CD8-positive, alpha-beta T cell (primary cell): ENCODE measurements at places on chromosomes 12 and 14.

DNA sequence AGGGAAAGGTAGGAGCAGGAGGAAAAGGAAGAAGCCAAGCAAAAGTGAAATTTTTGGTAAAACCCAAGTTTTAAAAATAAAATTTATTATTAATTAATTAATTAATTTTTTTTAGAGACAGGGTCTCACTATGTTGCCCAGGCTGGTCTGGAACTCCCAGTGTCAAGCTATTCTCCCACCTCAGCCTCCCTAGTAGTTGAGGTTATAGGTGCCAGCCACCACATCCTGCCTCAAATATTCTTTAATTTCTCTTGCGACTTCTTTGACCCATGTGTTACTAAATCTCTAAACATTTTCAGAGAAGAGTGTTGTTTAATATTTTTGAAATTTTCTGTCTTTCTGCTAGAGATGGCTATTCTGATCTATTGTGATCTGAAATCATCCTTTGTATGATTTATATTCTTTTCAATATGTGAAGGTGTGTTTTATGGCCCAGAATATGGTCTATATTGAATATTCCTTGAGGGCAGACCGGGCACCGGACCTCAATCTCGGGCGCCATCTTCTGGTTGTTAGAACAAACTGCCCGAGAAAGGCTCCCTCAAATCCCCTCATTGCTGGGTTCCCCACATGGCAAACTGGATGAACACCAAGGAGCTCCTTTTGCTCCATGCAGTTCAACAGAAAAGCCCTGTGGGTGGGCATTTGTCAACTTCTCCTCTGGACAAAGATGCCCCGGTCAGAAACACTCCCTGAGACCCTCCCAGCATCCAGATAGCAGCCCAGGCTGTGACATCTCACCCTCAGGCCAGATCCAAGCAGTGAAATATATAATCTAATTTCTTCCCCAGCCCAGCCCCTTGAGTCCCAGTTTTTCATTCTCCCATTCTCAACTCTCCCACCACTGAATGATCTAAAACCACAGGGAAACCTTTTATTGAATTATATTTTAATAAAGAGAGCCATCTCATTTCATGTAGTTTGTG, 110.5 kb downstream of the ASCL4 start:
- DNase-seq: no peak

DNA sequence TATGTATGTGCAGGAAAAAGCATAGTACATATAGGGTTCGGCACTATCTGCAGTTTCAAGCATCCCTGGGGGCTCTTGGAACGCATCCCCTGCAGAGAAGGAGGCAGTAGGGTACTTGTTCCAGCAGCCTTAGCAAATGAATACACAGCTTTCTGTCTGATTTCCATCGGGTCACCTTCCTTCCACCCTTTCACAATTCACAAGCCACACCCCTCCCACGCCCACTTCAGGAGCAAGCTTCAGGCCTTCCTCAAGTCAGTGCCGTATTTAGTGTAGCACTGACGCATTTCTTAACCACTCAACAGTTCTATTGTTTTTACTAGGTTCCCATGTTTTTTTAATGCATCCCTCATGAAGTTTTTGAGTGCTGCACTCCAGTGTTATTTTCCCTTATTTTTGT, 64.2 kb downstream of the CLMN start:
- peak; percentile 7 for DNase-seq

- DNase-seq: no peak
These were observed 11.9 kb downstream of the PLEKHG6 start for GRCh38 chr12:6322352-6322751.

DNA sequence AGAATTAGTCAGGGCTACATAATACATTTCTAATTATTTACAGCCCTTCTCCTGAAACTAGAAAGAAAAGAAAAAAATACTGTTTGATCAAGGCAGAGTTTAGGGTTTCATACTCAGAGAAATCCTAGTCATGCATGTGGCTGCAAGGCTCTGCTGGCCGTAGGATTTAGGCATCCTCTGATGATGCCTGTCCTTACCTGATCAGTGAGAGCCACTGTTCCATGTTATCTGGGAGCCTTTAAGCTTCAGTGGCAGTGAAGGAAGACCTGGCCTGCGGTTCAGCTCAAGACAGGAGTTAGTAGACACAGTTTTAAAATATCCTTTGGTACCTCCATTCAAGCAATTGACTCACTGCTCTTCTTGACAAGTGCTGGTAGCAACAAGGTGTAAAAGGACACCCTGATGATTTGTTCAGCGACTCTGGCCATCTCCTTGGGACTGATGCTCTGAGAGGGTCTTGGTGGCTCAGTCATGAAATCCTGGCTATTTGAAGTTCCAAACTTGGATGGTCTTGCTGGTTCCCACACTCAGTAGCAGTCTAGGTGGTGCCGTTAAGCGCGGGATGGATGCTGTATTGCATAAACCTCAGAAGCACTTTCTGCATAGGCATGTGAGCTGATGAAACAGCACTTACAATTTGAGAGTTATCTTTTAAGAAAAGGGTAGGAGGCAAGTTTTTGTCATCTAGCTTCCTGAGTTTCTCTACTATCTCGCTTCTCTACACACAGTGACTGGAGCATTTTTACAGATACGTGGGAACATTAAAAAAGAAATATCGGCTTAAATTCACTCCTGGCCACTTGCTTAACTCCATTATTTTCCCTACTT, 162.0 kb downstream of the SAMD4A start:
- no peak for DNase-seq

- DNase-seq: no peak
These were observed 3.2 kb downstream of the PPP1CC start for GRCh38 chr12:110739488-110739887.

GRCh38 chr12:23781118-23781517, 168.4 kb downstream of the SOX5 start:
- DNase-seq: no peak

DNA sequence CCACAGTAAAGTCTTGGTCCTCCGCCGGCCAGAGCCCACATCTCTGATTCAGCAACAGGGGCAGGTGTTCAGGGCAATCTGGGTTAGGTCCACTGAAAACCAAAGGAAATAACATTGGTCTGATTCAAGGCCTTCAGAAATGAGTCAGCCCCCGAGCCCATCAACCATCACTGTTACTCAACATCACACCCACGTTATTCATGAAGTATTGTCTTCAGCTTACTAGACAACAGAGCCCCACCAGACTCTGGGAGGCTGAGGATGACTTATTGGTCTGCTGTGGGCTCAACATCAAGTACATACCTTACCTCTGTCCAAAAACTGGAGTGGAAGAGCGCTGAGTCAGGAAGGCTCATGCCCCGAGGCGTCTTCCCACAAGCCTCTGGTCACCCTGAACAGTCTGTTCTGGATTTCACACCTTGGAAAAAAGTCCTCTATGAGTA, 97.5 kb downstream of the ZFP36L1 start:
- no peak for DNase-seq

GRCh38 chr14:105503935-105504692, 13.1 kb downstream of the TEDC1 start:
- peak; percentile 13 for DNase-seq

GRCh38 chr14:77738559-77739250, 22.3 kb downstream of the SNW1 start:
- no peak for DNase-seq

DNA sequence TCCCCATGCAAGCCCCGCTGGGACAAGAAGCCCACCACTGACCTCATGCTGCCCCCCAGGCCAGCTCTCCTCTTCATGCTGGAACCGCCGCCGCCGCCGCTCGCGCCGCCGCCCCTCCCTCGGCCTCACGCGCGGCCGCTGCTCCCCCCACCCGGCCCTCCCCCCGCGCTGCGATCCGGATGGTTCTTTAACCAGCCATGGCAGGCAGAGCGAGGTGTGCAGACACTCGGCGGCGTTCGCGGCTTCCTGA, at the start of gene DCAF5:
DCAF5 (minus strand) TSS at position 218 of the 250 bp plus-strand sequence; CDS start at position 77, 141 bp downstream.
- DNase-seq: peak; percentile 92

GRCh38 chr14:69489495-69489894, 5.0 kb downstream of the PLEKHD1 start:
- no peak for DNase-seq

DNA sequence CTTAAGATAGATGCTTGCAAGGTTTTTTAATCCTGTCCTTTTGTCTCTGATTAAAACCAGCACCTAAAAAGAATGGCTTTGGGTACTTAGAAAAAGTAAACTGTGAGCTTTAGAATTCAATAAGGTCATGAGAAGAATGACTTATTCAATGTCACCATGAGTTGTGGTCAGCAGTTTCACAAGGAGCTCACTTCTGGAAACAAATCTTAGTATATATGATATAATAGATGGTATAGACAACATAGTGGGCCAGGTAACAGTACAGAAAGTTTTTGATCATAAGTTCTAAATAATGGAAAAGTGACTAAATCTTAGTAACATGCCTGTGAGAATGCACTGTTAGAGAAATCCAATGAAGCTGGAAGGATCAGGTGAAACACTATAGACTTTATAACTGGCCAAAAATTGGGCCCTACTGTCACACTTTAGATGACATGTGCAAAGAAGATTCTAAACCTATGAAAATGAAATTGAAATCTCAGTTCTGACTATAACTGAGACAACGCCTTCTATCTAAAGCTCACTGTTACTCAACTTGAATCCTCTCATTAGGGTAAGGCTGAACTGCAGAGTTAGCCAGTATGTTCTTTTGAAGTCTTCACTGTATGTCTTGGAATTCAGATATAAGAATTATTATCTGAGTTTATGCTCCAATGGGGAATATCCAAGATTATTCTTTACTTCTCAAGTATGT, 42.4 kb upstream of the RAD51AP1 start:
- no peak for DNase-seq

- peak; percentile 36 for DNase-seq
These were observed 606 bp downstream of the EP400 start for GRCh38 chr12:131950182-131950913.

GRCh38 chr12:94098466-94098865, 49.9 kb upstream of the PLXNC1 start:
- no peak for DNase-seq

- DNase-seq: no peak
These were observed 164.6 kb upstream of the PARP11 start for GRCh38 chr12:4037747-4038312.

- no peak for DNase-seq
These were observed 11.1 kb downstream of the AEBP2 start for GRCh38 chr12:19450362-19450761.

- no peak for DNase-seq
These were observed 45.6 kb downstream of the ABCD2 start for GRCh38 chr12:39573971-39574370.

- peak; percentile 88 for DNase-seq
These were observed 473.1 kb downstream of the TMEM121 start for GRCh38 chr14:105999361-106000028.

DNA sequence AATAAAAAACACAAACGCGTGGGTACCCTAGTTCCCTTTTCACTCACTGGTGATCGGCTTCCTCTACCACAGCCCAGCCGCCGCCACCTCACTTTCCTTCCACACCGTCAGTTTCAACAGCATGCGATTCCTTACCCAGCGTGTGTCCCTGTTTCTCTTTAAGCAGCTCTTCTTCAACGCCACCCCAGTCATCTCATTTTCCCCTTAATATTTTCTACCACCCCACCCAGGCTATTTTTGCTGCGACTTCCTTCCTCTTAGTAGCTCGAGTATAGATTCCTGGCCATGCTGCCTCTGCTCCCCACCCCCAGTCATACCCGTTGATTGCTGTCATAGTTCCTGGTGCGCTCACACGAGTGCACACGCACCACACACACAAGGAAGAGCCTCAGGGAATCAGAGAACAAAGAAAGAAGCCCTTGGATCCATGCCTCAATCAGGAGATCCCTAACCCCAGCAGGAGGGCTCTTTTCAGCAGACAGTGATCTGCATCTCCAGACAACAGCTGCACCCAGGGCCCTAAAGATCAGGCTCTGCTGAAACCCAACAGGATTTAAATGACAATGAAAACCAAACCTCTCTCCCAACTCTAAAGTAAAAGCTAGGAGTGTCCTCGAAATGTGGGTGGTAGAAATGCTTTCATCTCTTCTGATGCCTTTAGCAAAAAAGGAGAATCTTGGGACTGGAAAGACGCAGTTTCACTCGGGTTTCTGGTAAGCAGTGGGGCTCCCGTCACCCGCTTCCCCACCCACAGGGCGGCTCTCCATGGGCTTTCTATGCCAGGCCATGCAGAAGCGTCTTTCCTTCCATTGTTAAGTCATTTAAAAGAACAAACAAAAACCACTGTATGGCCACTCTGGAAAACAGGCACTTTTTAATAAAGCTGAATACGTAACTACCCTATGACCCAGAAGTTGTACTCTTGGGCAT, 23.8 kb downstream of the VPS37B start:
- DNase-seq: peak; percentile 36

GRCh38 chr12:88419794-88420193, 160.5 kb downstream of the KITLG start:
- DNase-seq: no peak

DNA sequence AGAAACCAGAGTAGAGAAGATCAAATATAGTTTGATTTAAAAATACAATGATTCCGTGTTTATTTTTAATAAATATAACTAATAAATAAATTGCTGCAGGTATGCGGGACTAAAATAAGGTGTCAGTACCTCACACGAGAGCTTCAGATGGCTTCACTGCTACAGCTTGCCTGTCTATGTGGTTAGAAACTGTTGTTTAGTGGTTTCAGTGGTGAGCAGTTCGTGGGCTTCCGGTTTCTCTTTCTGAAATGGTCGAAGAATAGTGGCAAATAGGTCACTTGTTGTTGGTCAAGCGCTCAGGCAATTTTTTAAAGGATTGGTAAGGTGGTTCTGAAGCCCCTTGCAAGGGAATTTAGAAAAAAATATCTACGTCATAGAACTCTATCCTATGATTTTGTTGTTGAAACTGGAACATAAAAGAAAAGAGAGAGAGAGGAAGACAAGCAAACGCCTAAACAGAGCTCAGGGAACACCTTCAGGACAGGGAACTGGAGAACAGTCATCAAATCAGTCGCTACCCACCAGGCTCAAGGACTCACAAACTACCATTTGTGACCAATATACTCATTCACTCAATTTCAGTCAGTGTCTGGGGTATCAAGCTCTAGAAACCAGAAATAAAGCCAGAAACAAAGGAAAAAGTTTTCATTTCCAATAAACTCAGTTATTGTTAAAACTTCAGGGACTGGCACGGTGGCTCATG, 31.3 kb downstream of the GABARAPL1 start:
- peak; percentile 11 for DNase-seq

- no peak for DNase-seq
These were observed 49.6 kb downstream of the NT5DC3 start for GRCh38 chr12:103791350-103791920.

DNA sequence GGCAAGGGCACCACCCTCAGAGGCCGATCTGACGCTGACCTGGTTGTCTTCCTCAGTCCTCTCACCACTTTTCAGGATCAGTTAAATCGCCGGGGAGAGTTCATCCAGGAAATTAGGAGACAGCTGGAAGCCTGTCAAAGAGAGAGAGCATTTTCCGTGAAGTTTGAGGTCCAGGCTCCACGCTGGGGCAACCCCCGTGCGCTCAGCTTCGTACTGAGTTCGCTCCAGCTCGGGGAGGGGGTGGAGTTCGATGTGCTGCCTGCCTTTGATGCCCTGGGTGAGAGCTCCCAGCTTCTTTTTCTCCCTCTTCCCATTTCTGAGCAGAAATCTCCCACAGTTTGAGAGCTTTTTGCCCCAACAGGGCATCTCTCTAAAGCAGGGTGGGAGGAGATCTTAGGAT, 1.8 kb downstream of the OAS1 start:
- peak; percentile 26 for DNase-seq

DNA sequence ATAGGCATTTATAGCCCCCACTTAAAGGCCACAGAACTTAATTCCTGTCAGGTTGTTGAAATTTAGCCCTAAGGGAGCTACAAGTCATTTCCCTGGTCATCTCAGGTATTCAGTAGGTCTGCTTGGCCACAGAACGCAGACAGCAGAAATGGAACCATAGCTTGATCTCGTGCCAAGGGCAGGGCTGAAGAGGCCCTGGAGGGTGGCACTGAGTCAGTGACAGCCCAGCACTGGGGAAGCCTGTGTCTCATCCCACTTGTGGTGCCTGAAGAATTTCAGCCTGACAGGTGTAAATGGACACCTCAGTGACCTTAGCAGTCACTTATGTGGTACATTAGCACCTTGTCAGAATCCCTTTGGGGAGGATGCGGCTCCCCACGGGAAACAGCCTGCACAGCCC, 6.6 kb downstream of the PRKAB1 start:
- no peak for DNase-seq
